ENCODE measurements at places on chromosomes 11 and 22.

DNA sequence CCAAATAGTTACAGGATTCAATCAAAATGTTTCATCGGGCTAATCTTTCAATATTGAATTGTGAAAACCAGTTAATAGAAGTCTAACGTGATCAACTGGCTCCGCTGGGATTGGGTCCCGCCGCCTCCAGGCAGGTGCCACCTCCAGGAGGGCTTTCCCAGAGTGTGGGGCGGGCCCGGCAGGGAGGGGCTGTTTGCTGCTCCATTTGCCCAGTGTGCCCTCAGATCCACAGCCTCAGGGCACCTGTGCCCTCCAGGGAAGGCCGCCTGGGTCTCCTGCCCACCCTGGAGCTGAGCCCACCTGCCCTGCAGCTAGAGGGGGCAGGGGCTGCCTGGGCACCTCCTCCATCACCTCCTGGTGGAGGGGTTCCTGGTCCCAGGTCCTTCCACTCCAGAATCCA is 17.9 kb downstream of the BRSK2 start:
- DNase-seq: no peak

GRCh38 chr11:6610591-6610990 is 1.4 kb downstream of the TAF10 start:
- no peak for DNase-seq

DNA sequence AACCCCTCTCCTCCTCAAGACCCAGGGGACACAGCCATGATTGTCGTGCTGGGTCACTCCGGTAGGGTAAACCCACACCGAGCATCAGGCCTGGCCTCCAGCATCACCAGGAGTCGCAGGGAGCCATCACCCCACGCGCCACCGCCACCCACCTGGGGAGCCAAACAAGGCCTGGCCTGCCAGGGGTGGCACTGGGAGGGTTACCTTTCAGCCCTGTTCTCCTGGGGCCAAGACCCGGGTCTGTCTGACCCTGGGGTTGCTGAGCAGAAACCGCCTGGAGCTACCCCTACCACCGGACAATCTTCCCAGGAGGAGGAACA is 39.3 kb upstream of the NNMT start:
- DNase-seq: no peak

DNA sequence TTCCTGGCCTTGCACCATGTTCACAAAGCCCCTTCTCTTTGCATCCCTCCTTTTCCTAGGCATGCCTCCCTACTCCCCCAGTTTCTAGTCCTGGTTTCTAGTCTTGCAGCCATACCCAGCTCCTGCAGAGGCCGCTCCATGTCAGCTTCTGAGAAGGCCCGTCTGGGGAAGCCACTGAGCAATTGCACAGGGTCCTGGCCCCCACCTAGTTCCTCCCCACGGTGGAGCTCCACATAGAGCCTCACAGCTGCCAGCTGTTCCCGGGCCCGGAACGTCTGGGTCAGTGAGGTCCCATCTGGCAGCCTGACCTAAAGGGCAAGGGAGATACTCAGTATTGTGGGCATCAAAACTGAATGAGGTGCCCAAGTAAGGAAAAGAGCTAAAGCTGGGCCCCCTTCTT is 2.2 kb downstream of the UBXN1 start:
- DNase-seq: no peak

- DNase-seq: no peak
Observed at GRCh38 chr11:2758751-2759150, 59.0 kb upstream of the KCNQ1OT1 start.

DNA sequence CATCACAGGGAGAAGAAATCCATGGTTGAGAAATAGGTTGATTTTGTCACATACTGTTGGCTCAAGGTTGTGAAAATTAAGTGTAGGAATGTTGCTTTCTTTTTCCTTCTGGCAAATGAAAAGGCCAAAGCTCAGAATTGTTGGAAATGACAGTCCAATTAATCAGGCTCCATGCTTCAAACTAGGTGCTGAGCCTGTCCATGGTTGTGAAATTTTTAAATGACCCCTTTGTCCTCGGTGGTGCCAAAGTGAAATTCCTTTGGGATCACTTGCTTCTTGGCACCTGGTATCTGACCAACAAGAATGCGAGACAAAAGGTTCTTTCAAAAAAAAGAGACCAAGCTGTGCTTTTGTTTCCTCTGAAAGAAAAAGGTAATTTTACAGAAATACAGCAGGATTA is 451.9 kb downstream of the ETS1 start:
- no peak for DNase-seq

GRCh38 chr22:42974223-42974622 is 40.7 kb downstream of the PACSIN2 start:
- DNase-seq: no peak

DNA sequence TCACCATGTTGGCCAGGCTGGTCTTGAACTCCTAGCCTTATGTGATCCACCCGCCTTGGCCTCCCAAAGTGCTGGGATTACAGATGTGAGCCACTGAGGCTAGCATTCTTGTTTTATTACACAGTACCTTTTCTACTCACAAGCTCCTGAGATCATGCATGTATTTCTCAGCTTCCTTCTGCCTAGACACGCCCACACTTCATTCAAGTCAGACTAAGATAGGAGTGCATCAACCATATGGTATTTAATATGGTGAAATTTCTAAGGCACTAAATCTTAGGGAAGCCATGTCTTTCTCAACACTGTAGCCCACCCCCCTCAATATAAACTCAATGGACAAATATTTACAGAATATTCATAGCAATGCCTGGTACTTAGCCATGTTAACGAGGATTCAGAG is 62.1 kb downstream of the SLC25A17 start:
- DNase-seq: no peak

- DNase-seq: no peak
Observed at GRCh38 chr11:35155677-35156076, 16.7 kb downstream of the CD44 start.

DNA sequence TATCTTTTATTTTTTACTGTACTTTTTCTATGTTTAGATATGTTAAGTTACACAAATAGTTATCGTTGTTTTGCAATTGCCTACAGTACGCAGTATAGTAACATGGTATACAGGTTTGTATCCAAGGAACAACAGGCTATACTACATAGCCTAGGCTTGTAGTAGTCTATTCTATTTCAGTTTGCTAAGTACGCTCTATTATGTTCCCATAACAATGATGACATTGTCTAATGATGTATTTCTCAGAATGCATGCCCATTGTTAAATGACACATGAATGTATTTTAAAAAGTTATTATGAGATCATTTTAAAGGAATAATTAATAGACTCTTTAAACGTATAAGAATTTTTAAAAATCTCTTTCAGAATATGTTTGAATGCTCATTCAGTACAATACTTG is 696.7 kb upstream of the CCDC90B start:
- no peak for DNase-seq

DNA sequence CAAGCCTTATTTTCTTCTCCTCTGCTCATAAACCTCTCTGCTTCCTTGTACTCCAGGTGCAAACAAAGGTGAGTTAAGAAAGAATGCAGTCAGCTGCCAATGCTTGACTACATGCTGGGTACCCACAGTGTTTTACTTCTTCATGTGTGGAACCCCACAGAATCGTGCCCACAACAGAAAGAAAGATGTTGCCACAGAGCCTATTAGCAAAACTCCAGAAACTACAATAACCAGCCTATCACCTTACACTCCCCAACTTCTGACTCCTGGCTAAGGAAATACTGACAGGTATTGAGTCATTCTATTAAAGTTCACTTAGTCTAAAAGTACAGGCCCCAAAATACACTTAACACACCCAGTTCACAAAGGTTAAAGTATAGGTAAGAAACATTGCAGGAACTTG is 56.9 kb upstream of the CCDC89 start:
- no peak for DNase-seq

DNA sequence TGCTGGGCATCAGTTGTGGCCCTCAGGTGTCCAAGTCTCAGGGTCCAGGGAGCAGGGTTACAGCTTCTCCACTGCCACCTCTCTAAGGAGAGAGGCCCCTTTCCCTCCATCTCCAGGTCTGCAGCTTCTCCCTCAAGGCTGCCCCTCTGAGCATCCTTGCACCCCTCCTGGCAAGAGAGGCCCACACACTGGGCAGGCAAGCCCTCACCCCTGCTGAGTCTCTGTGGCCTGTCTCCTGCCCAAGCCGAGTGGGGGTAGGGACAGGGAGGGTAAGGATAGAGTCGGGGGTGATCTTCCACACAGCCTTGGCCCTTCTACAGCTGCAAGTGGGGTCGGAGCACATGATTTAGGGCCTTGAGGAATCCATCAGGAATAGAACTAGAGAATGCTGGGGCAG is 76.6 kb downstream of the ST3GAL4 start:
- no peak for DNase-seq

DNA sequence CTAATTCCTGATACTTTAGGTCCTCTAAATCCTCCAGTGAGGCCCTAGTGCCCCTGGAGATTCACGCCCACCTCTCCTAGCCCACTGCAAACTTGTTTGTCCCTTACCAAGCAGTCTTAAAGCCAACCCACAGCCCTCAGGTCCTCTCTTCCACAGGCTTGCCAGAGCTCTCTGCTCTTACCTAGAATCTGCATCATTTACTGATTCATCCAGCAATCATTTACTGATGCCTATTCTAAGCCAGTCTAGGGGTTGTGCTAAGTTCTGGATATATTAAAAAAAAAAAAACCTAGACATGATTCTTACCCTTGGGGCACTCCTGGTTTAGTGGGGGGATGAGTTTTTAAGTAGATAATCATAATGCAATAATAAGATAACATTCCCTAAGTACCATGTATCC is 43.0 kb upstream of the PLET1 start:
- DNase-seq: no peak

DNA sequence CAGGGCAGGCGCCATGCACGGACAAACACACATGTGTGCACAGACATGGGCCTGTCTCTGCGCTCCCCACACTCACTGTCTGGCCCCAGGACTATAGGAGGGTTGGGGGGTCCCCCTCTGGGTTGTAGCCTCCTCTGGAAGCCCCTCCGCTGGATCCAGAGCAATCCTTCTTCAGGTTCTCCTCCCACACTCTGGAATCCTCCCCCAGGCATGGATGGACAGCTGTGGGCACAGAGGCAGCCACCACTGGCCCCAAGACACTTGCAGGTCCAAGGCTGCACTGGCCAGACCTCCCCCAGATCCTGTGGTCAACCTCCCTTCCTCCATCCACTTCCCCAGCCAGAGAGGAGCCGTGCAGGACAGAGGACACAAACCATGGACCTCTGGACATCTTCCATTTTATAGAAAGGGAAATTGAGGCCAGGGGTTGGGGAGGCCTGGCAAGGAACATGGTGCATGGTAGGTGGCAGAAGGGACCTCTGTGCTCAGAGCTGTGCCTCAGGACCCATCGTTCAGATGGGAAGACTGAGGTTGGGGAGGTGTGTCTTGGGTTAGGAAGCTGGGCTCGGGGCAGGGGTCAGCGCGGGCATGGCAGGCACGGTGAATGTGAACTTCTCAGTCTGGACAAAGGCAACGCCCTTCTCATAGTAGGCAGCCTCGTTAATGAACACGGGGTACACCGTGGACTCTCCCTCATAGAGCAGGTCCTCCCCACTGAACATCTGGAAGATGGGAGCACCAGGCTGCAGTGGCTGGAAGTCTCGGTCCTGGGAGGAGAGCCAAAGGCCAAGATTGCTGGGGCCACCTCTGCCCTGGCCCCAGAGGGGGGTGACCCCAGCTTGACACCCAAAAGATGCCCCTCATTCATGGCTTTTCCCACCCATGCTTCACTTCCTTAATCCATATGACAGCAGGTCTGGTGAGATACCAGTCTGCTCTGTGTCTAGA is 2.9 kb upstream of the TBX10 start:
- DNase-seq: no peak

DNA sequence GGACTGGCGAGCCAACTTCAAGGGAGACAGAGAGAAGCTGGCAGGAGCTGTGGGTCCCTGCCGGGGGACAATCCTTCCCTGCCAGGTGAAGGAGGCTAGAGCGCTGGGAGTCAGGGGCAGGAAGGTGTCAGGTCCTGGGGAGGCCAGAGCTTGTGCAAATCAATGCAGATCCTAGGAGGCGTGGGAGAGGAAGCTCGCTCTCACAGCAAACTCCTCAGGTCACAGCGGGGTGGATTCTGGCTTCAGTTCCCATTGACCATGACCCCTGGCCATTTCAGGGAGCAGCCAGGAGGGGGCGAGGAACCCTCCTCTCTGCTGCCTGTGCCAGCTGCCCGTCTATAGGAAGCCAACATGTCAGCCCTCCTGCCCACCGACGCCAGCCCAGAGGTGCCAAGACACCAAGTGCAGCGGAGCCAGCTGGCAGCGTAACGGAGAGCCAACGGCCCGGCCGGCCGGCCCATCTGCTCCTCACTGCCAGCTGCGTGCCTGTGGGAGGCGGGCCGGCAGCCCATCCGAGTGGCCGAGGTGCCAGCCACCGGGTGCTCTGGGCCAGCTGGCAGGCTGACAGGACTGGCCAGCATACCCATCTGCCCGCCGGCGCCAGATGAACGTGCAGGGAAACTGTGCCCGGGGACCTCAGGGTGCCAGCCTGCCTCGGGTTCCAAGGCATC is 374.8 kb downstream of the MIAT start:
- DNase-seq: no peak

DNA sequence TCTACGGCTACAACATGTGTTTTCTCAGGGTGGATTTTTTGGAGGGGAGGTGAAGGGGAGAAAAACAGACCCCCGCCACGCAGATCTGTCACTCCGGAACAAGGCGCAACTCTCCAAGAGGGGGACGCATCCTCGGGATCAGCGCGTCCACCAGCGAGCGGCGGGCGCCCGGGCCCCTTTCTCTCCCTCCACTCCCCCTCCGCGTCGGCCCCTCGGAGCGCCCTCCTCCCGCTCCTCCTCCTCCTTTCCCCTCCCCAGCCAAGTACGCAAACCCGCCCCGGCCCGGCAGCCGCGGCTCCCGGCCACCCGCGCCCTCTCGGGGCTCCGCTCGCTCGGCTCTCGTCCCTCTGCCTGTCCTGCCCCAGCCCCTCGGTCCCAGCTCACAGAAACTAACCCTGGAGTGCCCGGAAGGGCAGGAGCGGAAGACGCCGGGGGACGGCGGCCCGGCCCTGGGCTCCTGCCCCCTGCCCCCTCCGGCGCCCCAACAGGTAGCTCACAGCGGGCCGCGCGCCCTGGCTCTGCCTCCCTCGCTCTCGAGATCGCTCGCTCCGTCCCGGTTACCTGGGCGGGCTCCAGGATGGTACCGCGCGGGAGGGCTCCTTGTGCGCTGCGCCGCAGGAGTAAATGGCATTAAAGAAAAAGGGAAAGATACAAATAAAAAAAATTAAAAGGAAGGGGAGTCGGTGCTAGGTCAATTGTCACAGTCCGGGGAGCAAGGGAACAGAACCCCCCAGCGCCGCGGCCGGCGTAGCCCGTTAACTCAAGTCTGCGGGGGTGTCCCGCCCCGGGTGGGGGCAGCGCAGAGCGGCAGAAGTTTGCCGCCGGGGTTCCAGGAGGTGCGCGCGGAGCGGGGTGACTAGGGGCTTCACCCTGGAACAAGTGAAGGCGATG is 131.4 kb upstream of the C11orf58 start:
- no peak for DNase-seq

GRCh38 chr22:46531581-46532175 is 5.7 kb downstream of the CELSR1 start:
- DNase-seq: peak; percentile 13

- no peak for DNase-seq
Observed at GRCh38 chr11:35135222-35135621, 3.7 kb upstream of the CD44 start.
